Kidney tubule cell (primary cell): ENCODE measurements at places on chromosomes 13 and 19.

DNA sequence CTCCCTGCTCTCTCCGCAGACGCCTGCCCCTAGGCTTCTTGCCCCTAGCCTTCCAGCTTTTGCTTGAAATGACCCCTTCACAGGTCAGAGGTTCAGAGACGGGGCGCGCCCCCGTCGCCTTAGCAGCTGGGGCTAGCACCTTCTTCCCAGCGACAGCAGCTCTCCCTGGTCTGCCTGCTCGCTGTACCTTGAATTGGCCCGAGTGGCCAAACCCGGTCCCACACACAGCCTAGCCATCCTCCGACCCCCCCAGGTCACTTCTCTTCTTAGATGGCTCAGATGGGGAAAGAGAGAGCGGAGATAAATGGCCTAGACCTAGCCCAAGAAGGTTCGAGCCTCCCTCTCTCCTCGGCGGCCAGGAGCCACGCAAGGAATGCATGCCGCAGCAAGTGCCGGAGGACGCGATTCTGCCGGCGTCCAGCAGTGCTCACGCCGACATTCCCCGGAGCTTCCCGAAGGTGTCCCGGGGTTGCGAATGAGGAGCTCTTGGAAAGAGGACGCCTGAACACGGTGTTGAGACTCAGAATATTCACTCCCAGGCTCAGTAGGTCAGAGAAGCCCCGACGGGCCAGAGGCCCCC, 1.3 kb downstream of the CDX2 start:
- DNase-seq: no peak

- no peak for DNase-seq
Measured at GRCh38 chr19:35781650-35782049, 6.3 kb downstream of the ARHGAP33 start.

DNA sequence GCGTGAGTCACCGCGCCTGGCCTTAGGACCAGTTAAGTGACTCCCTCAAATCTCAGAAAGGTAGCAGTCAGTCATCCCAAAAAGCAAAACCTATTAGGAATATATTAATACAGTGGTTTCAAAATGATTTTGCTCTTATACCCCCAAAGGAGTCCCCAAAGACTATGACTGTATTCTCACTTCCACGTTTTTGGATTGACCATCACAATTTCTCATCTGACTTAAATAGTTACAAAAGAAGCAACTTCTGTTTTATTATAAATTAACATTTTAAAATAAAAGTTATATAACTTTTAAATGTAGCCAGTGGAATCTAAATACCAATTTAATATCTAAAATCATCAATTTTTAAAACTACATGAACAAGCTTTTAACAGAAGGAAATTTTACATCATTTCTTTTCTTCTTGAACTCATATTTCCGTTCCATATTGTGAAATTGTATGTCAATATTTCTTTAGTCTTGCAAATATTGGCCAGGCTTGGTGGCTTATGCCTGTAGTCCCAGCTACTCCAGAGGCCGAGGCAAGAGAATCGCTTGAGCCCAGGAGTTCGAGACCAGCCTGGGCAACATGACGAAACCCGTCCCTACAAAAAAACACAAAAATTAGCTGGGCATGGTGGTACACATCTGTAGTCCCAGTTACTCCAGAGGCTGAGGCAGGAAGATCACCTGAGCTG, 1.5 kb upstream of the SPART start:
- DNase-seq: no peak

GRCh38 chr13:38647312-38647711, 39.6 kb upstream of the FREM2 start:
- DNase-seq: no peak

DNA sequence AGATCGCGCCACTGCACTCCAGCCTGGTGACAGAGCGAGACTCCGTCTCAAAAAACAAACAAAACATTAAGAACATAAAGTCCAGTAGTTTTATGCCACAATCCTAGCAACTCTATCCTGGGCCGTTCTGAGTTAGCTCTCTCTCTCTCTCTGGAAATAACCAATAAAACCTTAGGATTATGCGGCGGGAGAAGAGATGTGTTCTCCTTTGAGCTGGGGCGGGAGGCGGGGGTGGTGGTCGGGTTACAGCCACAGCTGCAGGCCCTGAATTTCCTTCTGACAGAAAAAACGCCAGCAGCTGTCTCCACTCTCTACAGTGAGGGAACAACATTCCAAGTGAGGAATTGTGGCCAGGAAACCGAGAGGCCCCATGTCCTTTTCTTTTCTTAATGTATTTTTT, 9.1 kb upstream of the PNMA8A start:
- DNase-seq: no peak

- no peak for DNase-seq
Measured at GRCh38 chr19:33691736-33692135, 70.0 kb downstream of the CHST8 start.

GRCh38 chr19:51800473-51801244, 5.7 kb downstream of the FPR3 start:
- no peak for DNase-seq

DNA sequence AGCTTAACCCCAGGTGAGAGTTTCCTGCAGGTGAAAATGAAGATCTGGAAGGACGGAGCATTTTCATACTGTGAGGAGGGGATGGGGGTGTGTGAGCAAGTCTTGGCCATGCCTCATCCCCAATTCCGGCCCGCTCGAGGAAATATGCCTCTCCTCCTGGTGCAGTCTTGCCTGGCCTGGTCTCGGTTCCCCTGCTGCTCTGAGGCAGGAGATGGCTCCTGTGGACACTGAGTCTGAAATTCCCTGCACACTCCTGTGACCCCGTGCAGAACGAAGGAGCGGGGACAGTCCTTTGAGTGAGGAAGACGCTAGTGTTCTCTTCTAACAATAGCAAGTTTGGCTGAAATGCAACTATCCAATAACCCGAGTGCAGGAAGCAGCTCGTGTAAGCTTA, 329 bp upstream of the ZNF439 start:
- DNase-seq: no peak

GRCh38 chr13:112024577-112024976, 42.4 kb upstream of the SOX1 start:
- DNase-seq: no peak

DNA sequence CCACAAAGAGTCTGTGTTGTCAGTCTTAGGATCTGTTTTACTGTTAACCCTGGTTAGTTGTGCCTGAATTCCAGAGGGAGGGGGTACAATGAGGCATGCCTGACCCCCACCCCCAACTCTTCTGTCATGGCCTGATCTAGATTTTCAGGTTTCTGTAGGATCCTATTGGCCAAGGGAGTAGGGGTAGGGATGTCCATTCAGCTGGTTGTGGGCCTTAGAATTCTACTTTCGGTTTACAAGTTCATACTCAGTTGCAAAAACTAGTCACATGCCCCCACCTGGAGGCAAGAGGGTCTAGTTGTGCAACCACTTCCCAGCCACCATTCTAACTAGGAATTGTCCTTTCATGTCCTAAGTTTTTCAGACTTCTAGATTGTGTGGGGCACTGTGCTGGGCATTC, 94.3 kb upstream of the MBNL2 start:
- no peak for DNase-seq

DNA sequence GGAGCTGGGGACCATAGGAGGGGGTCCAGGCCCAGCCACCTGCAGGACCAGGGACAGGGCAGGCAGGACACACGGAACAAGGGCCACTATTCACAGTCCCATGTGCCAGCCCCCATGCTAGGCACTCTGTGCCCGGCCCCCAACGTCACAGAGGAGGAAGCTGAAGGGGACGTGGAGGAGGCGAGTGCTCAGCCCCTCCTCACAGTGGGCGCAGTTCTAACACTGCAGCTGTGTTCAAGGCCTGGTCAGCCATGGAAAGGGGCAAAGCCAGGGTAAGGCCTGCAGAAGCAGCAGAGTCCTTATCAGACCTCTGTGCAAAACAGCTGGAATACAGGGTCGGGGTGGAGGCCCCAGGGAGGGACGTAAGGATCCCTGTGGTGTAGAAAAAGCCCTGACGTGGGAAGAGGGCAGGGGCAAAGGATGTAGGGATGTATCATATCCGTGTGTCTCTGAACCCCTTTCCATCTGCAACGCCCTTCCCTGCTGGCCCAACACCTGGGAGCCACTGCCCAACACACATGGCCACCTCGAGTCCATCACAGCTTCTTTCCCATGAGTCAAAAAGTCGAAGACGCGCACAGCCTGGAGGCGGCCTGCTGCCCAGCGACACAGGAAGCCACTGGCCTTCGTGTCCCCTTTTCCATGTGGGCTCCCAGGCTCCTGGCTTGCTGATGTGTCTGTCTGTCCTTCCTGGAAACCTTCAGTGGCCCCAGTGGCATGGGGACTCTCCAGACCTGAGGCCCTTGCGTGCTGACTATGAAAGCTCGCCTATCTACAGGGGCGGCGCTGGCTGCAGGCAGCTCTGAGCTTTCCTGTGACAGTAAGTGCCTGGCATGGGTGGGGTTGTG, 28.0 kb downstream of the SH3GL1 start:
- no peak for DNase-seq

DNA sequence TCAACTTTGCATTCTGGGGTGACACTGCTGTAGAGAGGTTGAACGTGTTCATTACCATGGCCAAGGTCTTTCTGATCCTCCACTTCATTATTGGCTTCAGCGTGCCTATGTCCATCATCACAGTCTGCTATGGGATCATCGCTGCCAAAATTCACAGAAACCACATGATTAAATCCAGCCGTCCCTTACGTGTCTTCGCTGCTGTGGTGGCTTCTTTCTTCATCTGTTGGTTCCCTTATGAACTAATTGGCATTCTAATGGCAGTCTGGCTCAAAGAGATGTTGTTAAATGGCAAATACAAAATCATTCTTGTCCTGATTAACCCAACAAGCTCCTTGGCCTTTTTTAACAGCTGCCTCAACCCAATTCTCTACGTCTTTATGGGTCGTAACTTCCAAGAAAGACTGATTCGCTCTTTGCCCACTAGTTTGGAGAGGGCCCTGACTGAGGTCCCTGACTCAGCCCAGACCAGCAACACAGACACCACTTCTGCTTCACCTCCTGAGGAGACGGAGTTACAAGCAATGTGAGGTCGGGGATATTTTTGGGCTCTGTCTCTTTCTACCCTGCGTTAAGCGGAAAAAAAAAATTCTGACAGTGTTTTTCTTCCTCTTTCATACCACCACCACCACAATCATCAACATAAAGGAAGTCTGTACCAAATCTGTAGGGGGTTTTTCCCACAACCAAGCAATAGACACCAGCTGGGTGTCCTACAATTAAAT, 29.5 kb downstream of the FPR3 start:
- no peak for DNase-seq

GRCh38 chr19:1255186-1256161, 7.1 kb downstream of the MIDN start:
- no peak for DNase-seq

GRCh38 chr19:12721656-12722565, 1.8 kb downstream of the TNPO2 start:
- peak; percentile 61 for DNase-seq

GRCh38 chr19:16155128-16155527, 11.6 kb downstream of the HSH2D start:
- DNase-seq: no peak

- DNase-seq: no peak
Measured at GRCh38 chr13:91331047-91331915, 16.2 kb upstream of the MIR17HG start.

DNA sequence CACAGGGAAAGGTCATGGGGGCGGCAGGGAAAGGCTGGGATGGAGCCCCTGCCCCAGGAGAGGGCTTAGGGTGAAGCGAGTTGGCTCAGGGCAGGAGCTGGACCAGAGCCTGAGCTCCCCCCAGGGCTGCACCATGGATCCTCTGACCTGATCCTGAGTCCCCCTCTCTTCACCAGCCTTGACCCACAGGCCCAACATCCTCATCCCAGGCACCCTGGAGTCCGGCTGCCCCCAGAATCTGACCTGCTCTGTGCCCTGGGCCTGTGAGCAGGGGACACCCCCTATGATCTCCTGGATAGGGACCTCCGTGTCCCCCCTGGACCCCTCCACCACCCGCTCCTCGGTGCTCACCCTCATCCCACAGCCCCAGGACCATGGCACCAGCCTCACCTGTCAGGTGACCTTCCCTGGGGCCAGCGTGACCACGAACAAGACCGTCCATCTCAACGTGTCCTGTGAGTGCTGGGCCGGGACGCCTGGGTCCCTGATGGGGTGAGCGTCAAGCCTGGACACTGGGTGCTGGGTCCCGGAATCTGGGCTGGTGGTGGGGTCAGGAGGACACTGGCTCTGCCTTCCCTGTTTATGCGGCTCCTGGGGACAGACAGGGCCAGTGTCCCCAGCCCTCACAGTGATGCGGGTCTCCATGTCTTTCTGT, 842 bp downstream of the SIGLEC9 start:
- DNase-seq: no peak

DNA sequence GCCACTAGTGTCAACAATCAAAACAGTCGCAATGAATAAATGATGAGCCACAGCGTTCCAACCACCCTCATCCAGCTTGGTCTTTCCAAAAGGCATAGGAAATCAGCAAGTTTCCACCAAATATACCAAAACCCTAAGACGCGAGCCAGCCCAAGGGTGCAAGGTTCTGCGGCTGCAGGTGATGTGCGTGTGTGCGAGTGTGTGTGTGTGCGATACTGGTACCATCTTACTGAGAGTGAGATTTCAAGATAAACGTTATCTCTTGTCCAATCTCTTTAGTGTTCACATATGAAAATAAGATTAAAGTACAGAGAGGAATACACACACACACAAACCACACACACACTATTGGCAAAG, 895 bp upstream of the TRPC4 start:
- no peak for DNase-seq

DNA sequence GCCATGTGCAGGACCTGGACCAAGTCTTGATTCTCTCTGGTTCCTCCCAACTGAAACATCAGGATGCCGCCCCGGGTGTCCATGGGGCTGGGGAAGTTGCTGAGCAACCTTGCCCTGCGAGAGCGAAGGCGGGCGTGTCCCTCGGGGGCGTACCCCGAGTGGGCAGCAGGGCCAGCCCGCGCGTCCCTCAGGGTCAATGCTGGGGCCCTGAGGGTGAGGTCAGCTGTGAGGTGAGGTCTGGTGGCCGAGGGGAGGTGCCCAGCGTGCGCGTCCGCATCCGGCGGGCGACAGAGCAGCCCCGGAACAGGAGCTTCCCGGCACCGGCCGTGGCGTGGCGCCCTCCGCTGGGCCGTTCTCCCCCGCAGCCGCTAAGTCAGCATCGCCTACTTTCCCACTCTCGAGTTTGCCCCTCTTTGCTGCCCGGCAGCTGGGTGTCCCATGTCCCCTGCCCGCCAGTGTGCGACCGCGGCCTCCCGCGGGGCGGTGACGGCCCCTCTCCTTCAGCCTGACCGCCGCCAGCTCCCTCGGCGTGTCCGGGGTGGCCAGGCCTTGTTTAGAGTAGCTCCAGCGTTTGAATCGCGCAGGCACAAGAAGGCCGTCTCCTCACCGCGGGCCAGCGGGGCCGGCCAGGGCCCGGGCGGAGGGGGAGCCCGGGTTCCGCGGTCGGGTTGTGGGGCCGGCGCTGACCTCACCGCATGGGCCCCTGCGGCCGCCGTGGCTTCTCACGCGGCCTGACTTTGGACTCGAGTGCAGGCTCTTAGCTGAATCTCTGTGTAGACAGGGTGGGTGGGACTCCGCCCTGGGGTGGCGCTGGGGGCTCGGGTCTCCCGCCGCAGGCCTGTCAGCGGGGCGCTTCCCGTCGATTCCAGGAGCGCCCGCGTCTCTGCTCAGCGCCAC, 33.0 kb downstream of the GJA3 start:
- DNase-seq: peak; percentile 65

- no peak for DNase-seq
Measured at GRCh38 chr13:114279758-114280355, 1.5 kb upstream of the UPF3A start.
